ENCODE measurements at places on chromosomes 2 and 18.
A peak's percentile ranks its signal among the peaks of the same experiment; 100 is the strongest.

GRCh38 chr2:207260021-207260420 lies 94.3 kb upstream of the KLF7 start:
- no peak for DNase-seq

- no peak for DNase-seq
Measured at GRCh38 chr2:37892436-37893114, 32.5 kb upstream of the RMDN2 start.

DNA sequence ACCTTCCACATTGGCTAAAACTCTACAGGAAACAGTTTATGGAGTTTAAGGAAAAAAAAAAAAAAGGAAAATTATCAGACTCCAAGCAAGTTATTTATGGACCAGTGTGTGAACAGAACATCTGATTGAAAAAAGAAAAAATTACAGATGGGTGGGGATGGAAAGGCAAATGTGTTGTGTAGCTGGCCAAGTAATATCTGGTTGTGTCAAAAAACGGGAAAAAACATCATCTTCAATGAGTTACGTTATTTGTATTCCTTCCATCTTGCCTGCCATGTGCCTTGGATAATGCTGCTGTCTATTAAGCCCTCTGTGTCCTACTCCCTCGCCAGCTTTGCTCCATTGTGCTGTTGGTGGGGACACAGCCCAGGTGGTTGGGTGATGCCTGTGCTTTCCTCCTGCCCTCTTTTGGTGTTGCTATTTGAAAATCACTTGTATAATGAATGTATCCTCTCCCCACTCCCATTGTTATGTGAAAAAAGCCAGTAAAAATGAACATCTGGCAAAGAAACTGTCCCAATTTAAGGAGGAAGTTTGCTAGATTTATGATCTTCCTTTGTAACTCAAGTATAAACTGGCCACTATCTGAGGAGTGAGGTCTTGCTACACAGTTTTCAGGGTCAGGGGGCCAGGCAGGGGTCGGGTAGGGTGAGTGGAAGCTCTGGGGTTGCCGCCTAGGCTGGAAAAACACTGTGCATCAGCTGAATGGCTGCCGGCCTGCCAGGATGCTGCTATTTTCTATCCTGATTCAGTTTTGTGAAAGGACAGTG lies 155.9 kb downstream of the FMNL2 start:
- no peak for DNase-seq

- no peak for DNase-seq
Measured at GRCh38 chr2:199556527-199557285, 99.0 kb upstream of the SATB2 start.

- no peak for DNase-seq
Measured at GRCh38 chr2:180002198-180002770, 4.8 kb downstream of the CWC22 start.

DNA sequence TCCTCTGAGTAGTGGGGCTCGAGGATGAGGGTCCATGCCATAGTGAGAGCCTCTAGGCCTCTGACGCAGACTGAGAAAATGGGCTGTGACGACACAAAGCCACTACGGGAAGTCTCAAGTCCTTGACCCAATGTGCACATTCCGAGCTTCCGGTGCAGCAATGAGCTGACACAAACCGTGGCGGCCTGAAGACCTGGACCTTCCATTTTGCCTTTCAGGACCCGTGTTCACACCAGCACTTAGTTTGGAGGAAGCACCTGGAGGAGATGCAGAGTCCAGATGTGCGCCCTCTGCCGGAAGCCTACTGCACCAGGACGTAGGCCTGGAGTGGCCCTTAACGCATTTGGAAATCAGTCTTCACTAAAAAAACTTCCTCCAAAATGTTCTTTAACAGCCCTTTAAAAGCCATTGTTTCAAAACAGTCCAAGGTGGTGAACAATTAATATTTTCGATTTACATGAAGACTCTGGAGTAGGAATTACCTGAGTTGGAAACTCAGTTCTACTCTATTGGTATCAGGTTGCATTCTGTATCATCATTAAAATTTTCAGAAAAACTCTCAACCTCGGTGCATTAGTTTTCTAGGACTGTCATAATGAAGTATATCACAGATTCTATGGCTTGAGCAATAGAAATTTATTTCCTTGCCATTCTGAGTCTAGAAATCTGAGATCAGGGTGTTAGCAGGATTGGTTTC lies 33.9 kb downstream of the BMP10 start:
- peak; percentile 92 for DNase-seq

DNA sequence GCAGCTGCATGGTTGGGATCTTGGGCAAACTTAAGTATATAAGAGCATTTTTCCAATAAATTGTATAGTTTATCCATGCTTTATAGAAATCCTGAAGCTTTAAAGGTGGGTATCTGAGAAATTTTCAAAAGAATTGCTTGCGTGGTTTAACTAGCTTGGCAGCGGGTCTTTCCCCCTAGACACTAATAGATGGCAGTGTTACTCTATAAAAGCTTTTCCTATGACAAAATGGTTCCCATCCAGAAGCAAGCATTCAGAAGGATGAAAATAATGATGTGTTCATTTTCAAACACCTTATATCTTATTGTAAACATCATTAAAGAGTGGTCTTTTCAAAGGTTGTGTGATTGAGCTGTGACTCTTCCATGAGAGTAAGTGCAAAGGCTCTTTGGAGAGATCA lies 45.9 kb downstream of the KDM3A start:
- no peak for DNase-seq

DNA sequence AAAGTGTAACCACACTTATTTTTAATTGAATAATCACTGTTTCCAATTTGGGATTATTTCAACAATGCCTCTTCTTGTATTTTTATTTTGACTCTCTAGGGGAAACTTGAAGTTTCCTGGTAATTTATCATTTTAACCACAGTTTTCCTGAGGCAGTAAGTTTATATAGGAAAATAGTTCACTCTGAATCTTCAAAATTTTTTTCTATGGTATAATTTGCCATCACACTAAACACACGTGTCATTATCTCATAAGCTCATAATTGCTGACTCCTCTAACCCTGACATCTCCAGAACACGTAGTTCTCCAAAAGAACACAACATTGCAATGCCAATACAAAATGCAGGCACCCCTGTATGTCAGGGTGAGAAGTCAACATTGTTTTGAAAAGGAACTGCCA lies 102.2 kb upstream of the FZD7 start:
- DNase-seq, result no peak

GRCh38 chr2:191316246-191316994 lies 71.2 kb downstream of the MYO1B start:
- DNase-seq, result no peak

DNA sequence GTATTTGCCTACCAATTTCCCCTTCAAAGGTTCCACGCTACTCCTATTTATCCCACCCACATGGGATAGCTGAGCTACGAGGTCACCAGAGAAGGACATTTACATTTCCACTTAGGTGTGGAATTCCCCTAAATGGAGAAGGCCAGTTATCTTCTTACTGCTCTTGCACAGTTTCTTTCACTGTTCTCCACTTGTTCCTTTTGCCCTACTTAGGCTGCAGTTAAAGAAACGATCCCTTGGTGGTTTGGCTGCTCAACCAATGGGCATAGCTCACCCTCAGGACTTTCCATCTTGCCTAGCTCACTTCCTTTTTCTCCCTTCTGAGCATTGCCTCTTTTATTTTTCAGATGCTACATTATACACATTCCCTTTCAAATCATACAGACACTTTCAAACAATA lies 11.2 kb upstream of the NABP1 start:
- DNase-seq, result no peak

DNA sequence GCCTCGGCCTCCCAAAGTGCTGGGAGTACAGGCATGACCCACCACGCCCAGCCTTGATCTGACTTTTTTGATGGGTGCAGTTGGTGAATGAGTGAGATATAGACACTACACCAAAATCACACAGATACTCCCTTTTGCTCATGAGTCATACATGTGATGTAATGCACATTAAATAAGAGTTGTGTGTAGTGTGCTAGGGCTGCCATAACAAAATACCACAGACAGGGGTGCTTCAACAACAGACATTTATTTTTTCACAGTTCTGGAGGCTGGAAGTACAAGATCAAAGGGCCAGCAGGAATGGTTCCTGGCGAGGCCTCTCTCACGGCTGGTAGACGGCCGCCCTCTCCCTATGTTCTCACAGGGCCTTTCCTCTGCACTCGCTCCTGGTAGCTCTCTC lies 46.6 kb downstream of the GBX2 start:
- no peak for DNase-seq

DNA sequence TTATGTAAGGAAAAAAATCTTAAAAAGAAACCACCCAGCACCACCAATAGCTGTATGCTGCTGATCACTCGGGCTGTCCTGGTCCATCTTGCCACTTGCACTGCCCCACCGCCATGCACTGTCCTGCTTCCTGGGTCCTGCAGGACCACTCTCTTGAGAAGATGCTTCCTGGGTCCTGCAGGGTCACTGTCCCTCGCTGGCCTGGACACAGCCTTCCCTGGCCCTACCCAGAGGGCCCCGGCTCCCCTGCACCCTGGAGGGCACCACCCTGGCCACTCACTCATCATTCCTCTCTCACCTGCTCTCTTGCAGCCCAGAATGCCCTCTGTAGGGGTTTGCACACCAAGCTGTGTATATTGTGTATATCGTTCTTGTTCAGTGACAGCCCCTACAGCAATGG lies 2.4 kb upstream of the OTOS start:
- DNase-seq, result no peak

DNA sequence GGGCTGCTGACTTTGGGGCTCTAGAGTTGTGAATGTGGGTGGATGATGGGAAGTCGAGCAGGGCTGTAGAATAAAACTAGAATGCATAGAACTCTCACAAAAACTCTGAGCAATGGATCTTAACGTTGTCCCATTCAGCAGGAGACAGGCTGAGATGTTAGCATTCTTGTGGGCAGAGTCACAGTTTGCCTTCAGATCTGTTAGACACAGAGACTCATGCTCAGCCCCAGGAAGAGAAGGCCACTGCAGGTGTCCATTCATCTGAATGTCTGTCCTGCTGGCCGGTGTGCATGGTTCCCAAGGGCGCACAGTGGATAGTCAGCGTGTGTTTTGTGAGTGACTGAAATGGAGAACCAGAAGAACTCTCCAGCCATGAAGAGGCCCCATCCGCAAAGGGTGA lies 111.3 kb downstream of the TSN start:
- DNase-seq, result no peak

GRCh38 chr2:150484461-150485021 lies 2.9 kb downstream of the RND3 start:
- DNase-seq, result no peak
